ENCODE measurements at places on chromosomes 6 and 20.

DNA sequence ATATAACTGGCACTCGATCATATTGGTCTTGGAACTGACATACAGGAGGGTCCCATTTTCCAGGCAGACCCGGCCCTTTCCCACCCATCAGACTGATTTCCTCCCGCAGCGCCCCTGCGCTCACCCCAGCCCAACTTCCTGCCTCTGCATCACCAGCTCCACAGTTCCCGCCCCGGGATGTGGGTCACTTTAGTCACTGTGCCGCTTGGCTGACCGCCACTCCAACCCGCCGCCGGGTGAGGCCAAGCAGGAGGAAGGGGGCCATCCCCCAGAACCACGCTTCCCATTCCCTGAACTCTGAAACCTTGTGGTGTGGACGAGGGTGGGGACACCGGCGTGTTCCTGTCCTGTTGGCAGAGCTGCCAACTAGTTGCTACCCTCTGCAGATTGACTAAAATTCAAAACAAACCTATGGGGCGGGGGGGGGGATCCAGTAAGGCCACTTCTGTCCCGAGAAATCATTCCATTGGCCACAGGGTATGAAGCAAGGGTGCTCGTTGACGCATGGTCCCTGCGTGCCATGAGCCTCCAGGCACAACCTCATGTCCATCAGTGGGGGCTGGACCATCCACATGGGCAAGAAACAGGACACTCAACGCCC is 12.3 kb downstream of the TGM2 start:
- peak; percentile 34 for DNase-seq

GRCh38 chr6:21277601-21278374 is 315.8 kb upstream of the SOX4 start:
- no peak for DNase-seq

GRCh38 chr6:93418408-93419303 is 703 bp downstream of the EPHA7 start:
- peak; percentile 19 for DNase-seq

GRCh38 chr20:21357844-21358243 is 39.5 kb downstream of the NKX2-4 start:
- no peak for DNase-seq

GRCh38 chr20:17304774-17305173 is 77.9 kb downstream of the PCSK2 start:
- no peak for DNase-seq

- no peak for DNase-seq
These were observed 44.9 kb upstream of the DST start for GRCh38 chr6:56687551-56687950.

DNA sequence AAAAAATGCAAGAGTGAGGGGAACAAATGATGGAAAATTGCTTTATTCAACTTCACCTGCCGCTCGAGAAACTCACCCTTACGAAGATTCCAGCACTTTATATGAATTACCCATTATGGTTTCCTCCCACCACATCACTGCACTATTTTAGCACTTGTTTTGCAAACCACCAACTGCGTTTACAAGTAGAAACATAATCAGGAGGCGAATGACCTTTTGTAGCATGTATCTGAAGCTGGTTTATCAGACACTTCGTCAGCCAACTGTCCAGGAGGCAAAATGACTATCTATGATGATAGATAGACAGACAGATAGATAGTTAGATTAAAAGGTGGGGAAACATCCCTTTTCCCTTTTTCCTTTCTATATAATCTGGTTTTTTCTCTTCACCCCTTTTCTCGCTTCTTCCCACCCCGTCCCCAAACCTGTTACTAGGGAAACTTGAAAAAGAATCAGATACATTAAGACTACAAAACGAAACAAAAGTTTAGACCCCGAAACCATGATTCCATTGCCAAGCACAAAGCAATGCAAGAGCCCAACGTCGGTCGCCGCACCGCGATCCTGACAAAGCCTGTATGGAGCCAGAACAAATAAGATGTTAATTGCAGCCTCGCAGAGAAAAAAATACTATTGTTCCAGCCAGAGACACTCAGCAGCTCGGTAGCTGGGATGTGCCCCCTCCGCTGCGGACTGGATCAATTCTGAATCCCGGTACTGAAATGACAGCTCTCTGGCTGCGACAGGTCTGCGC is 933 bp upstream of the ADGRB3 start:
- DNase-seq = no peak

GRCh38 chr6:138204792-138205384 is 13.4 kb downstream of the PBOV1 start:
- DNase-seq = no peak
